Activated naive CD8-positive, alpha-beta T cell treated with anti-CD3 and anti-CD28 coated beads, Interleukin-2, amount 50 U/mL, for 24 hours (primary cell): ENCODE measurements at places on chromosomes 1 and 21.

DNA sequence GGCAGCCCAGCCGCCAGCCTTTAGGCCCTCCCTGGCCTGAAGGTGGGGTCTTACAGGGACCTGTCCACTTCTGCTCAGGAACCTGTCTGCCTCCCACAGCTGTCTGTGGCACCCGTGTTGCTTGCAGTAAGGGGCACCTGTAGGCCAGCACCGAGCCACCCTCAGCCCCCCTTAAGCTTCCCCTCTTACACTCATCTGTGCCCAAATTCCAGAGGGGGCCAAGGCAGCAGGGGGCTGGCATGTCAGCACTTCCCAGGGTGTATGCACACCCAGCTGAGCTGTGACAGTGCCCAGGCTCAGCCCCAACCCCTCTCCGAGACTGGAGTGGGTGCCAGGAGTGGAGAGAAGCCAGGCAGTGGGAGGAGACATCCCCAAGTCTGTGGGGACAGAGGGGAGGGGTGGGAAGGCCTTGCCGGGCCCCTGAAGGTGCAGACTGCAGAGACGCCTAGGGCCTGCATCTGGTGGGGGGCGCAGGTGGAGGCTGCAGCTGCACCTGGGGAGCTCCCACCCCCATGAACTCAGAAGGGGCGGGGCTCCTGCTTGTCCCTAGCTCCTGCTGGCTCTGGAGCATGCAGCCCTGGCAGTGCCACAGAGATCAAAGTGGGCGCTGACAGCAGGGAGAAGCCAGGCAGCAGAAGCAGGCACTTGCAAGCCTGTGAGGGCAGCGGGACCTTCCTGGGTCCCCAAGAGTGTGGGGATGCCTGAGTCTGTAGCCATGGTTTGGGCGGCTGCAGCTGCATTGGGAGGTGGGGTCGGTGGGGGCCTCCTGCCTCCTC, 5.4 kb upstream of the SLC2A7 start:
- DNase-seq: no peak

DNA sequence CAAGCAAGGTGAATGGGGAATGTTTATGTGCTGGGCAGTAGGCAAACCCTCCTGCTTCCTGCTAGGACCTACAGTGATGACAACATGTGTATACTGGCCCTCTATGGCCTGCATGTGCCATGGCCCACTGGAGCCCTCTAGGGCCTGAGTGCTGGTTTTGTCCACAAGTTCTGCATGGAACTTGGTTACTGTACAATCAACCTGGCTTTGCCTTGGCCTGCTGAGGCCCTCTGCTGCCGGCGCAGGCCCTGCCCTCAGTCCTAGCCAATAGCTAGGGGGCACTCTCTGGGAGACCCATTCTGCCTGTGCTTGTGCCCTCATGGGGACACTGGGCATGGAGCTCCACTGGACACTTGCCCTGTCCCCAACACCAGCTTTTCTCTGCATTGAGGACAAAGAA, 138.6 kb upstream of the NGF start:
- DNase-seq: no peak

GRCh38 chr1:46699666-46700065, 19.2 kb downstream of the EFCAB14 start:
- no peak for DNase-seq

DNA sequence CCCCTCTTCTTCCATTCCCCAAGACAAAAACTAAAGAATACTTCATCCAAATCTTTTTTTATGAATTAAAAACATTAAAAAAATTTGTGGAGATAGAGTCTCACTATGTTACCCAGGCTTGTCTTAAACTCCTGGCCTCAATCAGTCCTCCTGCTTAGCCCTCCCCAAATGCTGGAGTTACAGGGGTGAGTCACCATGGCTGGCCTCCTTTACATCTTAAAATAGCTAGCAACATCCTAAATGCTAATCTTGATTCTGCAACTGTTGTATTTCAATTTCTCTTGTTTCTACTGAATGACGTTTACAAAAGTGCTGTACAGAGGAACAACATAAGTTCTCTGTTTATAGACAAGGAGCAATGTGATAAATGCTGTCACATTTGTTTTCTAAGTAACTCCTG, 483.5 kb downstream of the ADGRL2 start:
- no peak for DNase-seq

- DNase-seq: peak; percentile 38
Observed at GRCh38 chr1:201022820-201023516, 546 bp downstream of the KIF21B start.

DNA sequence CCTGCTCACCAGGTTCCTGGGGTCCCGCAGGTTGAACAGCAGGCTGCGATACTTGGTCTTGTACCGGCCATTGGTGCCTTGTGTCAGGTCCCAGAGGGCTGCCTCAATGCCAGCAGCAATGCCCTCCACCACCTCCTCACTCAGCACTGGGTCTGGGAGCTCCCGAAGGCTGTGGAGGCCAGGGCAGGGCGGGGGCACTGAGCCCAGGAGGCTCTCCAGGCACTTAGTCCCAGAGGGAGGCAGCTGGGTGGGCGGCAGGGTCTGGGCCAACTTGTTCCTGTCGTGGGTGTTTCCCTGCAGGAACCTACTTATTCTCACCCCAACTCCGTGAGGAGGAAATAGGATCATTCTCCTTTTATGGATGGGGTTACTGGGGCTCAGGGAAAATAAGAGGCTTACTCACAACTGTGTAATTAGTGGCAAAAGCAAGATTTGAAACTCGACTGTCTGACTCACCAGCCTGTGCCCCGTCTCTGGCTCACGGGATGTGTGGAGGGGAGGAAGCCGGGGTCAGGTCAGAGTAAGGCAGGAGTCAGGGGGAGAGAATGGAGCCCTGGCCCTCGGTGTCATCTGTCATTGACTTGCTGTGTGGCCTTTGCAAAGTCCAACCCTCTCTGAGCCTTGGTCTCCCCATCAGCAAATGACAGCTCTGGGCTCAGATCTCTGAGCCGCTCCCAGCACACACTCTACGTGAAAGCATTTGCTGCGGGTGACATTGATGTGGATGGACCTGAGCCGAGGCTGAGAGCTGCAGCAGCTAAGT, 17.2 kb downstream of the SPOCD1 start:
- DNase-seq: peak; percentile 24
